NAMALWA (cell line): ENCODE measurements at places on chromosomes 1 and 21.

DNA sequence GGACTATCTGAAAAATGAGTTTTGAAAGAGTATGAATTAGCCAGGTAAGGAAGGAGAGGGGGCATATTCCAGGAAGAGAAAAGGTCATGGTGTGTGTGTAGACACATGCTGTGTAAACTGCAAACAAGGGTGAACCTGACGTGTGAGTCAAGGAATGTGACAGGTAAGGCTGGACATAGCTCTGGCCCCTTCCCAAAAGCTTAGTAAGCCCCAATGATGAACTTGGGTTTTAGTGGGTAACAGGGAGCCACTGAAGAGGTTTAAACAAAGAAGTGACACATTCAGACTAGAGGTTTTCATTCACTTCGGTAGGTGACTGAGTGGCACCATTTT, 36.7 kb downstream of the EGLN1 start:
- DNase-seq = no peak

DNA sequence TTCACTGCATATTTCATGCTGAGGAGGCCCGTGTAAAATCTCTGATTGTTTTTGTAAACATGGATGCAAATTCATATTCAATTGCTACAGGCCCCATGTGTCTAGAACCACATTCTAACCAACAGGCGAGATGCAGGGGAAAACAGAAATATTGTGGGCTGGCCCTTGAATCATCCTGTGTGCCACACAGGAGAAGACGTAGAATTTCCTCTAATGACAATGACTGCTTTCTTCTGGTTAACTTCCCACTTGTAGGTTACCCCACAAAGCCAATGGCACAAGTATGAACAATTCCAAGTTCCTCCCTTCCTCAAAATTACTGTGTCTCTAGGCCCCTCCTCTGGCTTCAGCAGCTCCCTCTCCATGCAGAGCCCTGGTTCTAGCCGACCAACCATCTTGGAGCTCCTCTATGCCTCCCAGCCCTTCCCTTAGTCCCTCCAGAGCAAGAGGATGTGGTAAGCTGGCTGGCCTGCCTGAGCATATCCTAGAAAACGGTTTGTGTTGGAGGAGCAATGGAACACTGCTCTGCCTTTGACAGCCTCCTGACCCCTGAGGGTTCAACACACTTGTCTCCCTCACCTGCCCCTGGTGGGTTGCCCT, 205.2 kb downstream of the HS2ST1 start:
- DNase-seq = no peak

DNA sequence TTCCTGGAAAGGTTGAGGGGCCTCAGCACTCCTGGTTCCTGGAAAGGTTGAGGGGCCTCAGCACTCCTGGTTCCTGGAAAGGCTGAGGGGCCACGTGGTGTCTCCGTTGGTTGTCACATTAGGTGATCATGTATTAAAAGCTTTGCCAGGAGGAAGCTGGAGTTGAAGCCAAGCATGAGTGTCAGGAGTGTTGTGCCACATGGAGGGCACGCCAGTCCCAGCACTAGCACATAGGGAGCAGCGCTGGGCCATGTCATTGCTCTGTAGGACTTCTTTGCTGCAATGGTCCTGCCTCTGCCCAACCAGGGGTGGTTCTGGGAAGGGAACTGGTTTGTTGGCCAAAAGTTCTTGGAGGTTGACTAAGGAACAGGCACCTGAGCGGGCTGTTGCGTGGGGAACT, 13.3 kb downstream of the ATP5PO start:
- DNase-seq = no peak

GRCh38 chr1:97252076-97252475, 530.5 kb downstream of the PTBP2 start:
- DNase-seq = no peak

DNA sequence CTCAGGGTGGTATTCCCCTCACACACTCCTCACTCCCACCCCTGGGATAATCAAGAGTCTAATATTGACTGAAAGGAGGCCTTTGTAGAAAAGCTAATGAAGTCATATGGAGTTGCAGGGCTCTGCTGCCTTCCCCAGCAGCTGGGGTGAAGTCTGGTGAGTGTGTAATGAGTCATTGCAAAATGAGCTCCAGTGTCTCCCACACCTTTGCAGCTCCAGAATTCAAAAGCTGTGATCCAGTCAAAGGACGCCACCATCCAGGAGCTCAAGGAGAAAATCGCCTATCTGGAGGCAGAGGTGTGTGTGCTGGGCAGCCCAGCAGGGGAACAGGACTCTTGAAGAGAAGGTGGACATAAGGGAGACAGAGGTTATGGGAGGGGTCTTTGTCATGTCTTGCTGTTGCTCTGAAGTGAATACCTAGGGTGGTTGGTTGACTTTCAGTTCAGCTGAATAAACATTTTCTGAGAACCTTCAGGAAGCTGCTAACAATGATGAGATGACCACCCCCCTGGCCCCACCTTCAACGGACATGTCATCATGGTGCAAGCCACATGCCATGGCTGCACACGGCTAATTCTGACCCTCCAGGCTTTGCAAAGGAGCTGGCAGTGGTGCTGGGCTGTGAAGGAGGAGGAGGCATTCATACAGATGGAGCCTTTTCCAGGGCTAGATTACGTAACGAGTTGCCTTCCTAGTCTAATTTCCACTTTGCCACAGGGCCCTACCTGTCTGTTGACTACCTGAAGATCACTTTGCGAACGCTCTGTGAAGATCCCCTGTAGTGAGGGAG, 32.2 kb upstream of the SNX27 start:
- DNase-seq = no peak
